HL-60 (cell line): ENCODE measurements at places on chromosomes 12 and 14.

DNA sequence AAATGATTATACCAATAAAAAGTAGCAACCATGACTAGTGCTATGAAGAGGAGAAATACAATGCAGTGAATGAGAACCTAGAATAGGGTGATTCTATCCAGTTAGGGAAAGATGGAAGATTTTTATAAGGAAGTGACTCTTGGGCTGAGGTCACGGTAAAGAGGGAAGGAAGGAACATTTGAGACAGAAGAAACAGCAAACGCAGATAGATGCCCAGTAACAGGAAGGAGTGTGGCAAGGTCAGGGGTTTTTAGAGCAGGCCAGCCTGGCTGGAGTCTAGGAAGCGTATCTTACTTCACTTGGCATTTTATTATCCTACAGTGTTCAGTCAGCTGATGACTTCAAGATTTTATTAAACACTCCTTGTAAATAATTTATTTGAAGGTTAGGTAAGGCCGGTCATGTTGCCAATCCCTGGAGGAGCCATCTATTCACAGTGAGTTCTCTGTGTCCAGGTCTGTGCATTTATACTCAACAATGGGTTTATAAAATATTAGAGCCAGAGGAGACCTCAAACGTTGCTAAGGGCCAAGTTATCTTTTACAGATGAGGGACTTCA lies 170.6 kb downstream of the PRKCH start:
- peak; percentile 56 for DNase-seq

DNA sequence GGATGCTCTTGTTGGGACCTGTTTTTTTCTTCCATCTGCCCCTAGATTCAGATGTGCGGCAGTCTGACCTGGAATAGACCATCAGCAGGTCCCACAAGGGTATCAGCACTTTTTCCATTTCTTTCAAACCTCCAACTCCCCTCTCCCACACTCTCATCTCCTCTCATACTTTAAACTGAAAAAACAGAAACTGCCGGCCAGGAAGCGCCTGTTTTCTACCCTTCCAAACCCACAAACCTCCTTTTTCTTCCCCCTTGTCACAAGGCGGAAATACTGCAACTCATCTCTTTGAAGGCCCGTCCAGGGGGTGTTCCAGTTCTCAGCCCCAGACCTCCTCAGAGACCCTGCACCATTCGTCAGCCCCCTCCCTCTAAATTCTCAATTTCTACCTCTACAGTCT lies 62.5 kb upstream of the FKBP4 start:
- DNase-seq = no peak

DNA sequence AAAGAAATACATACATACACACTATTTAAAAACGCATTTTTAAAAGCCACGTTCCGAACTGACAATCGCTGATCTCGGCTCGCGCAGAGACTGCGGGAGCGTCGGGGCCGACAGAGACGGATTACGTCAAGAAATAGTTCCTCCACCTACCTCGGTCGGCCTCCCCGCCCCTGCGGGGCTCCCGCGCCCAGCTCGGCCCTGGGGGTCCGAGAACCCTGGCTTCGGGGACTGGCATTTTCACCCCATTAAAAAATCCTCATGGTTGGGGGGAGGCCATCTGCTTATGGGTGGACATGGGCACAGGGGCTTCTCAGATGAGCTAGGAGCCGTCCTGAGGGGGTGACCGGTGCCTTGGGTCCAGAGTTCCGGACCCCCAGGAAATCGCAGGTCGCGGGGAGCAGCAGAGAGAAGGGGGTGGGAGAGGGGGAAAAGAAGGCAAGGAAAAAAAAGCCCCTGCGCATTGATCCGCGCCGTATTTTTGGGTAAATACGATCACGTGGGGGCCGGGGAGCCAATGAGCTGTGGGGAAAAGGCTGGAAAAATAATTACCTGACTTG lies 324 bp upstream of the HOXC9 start:
- no peak for DNase-seq

DNA sequence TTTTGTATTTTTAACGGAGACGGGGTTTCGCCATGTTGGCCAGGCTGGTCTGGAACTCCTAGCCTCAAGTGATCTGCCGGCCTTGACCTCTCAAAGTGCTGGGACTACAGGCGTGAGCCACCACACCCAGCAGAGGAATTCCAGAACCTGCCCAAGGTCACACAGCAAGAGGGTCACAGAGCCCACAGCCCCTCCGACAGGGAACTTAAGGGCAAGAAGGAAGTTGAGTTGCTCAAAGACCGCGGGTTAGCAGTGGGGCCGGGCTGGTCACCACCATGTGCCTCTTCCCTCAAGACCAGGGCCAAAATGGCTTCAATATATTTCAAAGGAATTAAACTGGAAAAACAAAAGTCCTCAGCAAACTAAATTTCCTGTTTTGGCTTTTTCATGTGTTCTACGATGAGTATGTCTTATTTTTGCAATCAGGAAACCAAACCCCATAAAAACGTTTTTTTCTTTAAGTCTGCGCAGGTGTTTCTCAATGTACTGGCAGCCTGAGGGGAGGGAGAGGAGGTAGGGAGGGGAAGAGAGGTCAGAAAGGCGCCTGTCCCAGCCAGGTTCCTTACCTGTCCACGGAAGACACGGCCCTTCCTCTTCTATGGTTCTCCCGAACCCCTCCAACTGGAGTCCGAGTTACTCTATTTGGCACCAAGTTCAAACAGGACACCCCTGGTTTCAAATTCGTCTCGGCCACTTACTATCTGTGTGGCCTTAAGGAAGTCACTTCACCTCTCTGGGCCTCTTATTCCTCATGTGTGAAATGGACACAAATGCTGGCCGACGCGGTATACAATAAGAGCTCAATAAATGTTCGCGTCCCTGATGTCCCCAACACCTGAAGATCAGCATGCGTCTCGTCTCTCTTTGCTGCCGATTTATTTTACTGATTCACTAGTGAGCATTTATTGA lies 778 bp downstream of the SLC8B1 start:
- peak; percentile 77 for DNase-seq

DNA sequence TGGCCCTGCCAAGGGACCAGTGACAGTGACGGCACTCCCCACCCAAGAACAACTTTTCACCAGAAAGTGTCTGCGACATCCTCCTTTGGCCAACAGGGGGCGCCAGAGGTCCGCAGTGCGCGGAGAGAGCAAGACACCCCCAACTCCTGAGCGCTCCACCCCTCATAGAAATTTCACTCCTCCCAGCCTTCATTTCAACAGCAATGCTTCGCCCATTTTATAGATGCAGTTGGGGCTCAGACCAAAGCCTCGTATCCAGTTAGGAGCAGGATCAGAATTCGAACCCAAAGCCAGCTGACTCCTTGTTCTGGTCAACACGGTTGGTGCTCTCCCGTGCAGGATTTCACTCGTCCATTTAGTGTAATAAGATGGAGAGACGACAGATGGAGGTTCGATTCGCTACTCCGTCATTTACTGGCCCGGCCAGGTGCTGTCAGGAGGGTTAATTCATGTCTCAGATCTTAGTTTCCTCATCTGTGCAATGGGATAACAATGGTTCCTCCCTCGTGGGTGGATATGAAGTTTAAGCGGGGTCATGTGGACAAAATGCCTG lies 2.4 kb upstream of the POP5 start:
- DNase-seq = peak; percentile 56

- peak; percentile 32 for DNase-seq
Measured at GRCh38 chr14:76227450-76228050, 75.8 kb downstream of the GPATCH2L start.

GRCh38 chr14:42113358-42114069 lies 506.8 kb downstream of the LRFN5 start:
- DNase-seq = no peak

DNA sequence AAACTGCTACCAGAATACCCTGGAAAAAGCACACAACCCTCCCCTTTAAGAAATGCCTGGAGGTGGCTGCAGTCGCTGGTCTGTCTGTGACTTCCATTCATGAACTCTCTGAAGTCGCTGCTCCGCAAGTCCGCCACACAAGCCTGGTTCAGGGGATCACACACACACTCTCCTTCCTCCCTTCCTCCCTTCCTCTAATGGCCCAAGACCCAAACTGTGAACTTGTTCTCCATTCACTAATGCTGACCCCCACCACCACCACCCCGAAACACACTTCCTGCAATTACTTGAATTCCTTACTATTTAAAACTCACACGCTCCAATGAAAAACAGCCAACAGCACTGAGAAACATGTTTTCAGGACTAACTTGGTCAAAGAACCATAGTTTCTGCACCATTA lies 1.0 kb upstream of the LMO3 start:
- DNase-seq = no peak

DNA sequence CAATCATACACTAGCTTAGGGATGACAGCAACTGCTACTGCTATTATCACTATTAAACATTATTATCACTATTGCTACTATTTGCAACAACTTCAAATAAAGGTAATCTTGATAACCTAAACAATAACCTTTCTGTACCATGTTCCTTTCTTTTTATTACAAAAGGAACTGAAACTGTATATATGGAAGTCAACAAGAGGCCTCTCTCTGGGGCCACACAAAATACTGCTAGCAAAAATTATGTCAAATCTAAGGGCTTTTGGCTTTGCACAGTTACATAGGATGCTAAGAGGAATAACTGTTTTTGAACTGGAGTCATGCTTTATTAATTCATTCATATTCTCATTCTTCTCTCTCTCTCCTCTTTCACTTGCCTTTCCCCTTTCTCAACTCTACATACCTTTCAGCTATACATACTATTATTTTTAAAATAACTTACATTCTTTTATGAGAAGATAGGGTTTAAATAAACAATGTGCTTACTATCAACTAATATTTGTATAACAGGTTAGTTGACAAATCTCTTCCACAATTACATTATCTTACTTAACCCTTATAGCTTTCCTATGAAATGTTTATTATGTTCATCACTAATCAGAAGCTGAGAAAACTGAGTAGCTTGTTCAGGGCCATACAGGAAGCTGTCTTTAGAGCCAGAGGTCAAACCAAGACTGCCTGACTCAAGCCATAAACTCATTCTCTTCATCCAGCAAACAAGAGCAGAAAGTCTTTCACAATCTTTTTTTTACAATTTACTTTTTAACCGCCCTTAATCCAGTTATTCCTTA lies 25.7 kb downstream of the SPTSSA start:
- no peak for DNase-seq

DNA sequence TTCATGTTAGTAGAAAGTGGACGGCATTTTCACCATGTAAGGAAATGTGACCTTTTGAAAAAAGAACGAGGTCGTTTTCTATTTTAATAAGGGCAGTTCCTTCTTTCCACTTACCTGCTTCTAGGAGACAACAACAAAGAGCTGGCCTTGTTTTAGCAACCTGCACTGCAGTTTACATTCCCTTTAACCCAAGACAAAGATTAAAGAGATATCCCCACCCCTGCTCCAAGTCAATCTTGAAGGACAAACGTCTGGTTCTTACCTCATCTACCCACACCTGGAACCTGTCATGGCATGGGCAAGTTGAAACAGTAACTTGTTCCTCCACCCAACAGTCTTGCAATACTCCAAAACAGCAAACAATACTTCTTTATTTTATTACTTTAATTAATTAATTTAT lies 32.7 kb downstream of the ZCCHC8 start:
- DNase-seq = no peak

- no peak for DNase-seq
Measured at GRCh38 chr12:62629413-62629812, 162.8 kb downstream of the MON2 start.

- no peak for DNase-seq
Measured at GRCh38 chr14:33430414-33431035, 491.8 kb downstream of the NPAS3 start.

DNA sequence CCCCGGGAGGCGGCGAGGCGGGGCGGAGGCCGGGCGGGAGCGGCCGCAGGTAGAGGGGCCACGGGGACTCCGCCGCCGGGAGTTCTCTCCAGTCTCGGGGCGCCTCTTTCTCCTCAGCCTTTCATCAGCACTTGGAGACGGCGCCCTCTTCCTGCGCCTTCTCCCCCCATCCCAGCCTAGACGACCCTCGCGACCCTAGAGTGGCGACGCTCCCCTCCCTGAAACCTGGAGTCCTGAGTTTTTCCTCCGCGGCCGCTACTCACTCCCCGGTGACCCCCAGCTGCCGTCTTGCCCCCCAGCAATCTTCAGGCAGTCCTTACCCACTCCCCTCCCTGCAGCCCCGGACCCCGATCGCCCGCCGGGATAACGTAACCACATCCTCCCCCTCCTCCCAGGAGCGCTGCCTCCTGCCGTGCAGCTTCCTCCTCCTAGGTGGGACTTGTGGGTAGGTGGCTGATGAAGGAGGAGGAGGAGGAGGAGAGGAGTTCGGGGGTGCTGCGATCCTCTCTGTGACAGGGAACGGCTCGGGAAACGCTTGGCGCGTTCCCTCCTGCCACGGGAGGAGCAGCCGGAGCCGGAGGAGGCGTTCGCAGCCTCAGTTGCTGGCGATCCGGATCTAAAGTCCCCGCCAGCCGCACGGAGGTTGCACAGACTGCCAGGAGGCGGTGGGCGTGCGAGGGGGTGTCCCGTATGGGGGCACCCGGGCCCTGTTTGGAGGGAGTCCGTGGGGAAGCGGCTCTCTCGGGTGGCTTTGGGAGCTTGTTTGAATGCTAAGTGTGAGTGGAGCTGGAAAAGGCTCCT lies 891 bp downstream of the PLEKHA5 start:
- DNase-seq = peak; percentile 8

DNA sequence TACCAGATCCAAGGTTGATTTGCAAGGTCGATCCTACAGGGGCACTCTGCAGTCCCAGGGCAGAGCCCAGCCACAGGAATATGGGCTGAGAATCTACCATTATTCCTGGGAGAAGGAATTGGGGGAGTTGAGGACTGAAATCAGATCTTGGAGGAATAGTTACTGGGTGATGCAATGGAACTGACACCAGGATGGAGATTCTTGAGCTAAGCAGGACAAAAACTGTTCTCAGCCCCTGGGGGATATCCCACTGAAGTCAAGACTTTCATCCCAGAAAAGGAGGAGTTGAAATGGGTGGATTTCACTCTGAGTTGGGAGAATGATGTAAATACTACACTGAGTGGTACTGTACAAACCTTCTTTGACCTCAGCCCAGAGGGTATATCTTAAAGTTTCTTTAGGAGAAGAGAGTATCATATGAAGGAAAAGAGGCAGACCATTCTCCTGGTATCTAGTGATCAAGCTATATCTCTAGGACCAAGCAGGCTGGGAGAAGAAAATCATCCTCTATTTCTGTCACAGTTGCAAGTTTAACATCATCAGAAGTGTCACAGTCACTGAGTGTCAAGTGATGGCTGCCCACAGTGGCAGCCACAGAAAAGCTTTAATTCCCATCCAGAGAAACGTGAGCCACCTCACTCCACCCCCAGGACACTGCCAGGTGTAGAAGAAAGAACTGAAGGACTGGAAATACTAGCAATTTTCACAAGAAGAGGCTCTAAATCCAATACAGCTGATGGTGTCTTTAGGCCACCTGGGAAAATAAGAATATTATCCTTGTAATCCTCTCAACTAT lies 181.9 kb downstream of the NUAK1 start:
- DNase-seq = no peak

DNA sequence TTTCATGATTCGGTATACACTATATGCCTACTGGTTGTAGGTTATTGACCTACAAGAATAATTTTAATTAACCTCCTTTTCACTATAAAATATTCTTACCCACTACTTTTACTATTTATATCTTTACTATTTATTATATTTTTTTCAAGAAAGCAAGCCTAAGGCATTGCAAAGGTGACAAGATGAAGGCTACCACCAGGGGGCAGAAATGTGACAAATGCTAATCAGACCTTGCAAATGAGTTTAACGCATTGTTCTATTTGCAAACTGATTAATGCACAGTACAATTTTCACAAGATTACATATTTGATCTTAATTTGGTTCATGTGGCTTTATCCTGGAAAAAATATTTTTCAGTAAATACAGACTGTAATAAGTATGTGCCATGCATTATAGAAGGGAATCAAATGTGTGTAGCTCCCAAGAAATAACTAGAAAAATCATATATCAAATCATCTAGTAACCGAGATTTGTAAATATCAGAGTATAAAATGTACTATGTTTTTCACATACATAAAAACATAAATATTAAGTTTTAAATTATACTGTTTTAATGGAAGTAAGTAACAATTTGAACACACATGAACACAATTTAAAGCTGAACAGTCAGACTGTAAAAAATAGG lies 107.0 kb downstream of the ADAMTS20 start:
- DNase-seq = peak; percentile 33
